ENCODE measurements at places on chromosomes 6 and 20. TPM values are rescaled to one million over a fixed set of nuclear protein-coding genes. Genes with fewer than 3 reads are reported as not detected.

Gene LY6G6D
- total RNA-seq, result not detected

DNA sequence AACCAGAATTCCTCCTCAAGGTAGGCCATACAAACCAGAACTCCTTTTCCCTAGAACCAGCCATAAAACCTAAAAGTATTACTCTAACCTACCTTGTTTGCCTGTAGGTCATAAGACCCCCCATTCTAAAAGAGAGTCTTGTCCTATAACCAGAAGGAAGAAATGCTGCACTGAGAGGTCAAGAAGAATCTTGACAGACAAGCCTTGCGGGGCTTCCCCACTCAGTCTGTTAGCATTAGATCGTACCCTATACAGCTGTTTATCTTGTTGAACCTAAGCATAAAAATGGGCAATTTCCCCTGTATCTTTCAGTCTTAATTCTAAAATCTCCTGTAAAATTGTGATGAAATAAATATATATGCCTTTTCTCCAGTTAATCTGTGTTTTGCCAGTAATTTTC lies 52.3 kb upstream of the HFE start:
- DNase-seq, result no peak

- DNase-seq, result no peak
Observed at GRCh38 chr20:57124800-57125517, 141.5 kb downstream of the BMP7 start.

- no peak for DNase-seq
Observed at GRCh38 chr20:13554076-13554475, 84.7 kb downstream of the TASP1 start.

Gene FRS3
- total RNA-seq, result 0.60 TPM

- no peak for DNase-seq
Observed at GRCh38 chr20:38112261-38112929, 52.7 kb downstream of the TGM2 start.

Gene KIAA1755
- not detected for total RNA-seq

DNA sequence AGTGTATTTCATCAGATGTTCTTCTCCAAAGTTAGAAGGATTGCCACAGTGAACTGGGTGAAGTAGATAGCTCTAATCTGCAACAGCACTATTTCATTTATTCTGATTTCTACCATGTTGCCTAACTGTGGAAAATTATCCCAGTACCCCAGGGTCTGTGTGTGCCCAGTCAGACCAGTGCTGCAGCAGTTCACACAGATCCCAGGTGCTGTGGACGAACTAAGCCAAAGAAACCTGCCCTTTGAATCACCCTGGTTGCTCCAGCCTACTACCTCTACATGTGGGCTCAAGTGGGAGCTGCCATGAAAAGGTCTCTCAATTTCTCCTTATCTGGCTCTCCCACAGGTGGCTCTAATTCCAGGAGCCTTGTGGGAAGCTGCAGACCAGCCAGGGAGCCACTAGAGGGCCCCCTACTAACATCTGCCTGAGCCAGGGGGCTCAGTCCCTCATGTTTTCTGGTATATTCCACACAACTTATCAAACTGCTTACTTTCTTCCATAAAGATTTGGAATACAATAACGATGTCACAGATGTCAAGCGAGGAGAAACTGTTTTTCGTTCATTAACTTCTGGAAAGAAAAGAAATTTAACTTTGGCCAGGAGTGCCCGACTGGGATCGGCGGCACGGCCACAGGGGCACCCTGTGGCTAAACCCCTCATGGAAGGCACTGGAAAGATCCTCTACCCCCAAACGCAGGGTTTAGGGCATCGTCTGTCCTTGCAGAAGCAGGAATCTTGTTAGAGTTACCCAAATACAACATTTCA lies 31.6 kb upstream of the LY86 start:
- DNase-seq, result peak; percentile 58

- DNase-seq, result no peak
Observed at GRCh38 chr6:163461696-163462095, 47.2 kb downstream of the QKI start.

Gene CPNE5
- 5.7 TPM for total RNA-seq

GRCh38 chr20:13777171-13777601 lies 7.5 kb downstream of the ESF1 start:
- DNase-seq, result no peak

DNA sequence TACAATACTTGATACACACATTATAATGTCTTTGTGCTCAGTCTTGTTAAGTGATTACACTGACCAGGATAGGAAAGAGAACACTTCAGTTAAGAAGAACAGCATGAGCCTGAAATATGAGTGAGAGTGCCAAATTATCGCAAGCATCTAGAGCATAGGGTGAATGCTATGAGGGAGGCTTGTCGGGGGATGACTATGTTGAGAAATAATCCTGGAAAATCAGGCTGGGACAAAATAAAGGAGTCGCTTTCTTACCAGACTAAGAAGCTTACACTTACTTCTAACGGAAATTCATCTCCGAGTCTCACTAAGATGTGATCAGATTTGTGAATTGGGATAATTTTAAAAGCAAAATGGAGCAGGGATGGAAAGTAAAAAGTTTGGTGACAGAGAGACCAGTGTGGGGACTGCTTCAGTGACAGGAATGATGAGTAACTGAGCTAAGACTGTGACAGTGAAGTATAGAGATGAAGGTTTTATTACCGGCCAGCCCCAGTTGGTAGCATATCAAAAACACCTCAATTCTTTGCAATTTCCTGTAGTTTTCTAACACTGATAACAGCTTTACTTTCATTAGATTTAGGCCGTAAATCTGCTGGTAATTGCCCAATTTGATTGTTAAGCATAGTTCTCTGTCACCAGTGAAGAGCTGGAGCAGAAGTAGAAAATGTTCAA lies 48.4 kb upstream of the DEFB112 start:
- no peak for DNase-seq

GRCh38 chr6:87122477-87122876 lies 27.6 kb upstream of the CGA start:
- no peak for DNase-seq

Gene RIPPLY2
- 0.40 TPM for total RNA-seq

DNA sequence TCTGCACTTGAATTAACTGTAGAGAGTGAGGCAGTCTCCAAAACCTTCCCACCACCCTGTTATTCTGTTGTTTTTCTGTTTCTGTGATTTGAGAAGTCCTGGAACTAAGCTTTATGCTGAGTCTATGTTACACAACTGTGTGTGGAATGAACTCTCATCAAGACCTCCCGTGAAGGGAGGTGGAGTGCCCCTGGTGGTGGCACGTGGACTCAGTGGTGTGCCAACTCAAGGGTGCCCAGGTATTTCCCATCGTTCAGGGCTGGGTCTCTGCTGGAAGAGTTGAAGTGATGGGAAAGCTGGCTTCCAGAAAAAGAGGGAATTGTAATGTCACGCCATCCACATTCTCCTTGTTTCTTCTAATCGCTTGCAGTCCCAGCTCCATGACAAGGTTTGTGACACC lies 374.2 kb downstream of the SMOC2 start:
- no peak for DNase-seq

- DNase-seq, result no peak
Observed at GRCh38 chr20:56513161-56514150, 11.1 kb upstream of the FAM209A start.

Gene MCM9
- total RNA-seq, result 11.7 TPM

GRCh38 chr20:10705801-10706459 lies 32.1 kb upstream of the JAG1 start:
- peak; percentile 3 for DNase-seq

DNA sequence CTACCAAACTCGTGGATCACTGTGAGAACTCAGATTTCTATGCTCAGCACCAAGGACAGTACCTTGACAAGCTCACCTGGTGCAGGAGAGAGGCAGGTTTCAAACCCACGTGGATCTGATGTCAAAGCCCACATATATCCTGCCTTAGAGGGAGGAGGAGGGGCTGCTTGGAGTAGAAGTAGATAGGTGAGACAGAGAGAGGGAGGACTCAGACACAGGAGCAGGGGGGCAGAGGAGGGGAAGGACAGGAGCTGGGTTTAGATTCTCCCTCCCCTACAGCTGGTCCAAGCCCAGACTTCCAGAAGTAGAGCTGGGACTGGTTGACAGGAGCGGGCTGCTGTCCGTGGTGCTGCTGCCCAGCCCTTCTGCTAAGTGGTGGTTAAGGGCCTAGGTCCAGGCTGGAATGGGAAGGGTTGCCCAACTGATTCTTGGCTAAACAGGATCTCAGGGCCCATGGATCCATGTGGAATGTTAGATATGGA lies 77.5 kb downstream of the CDH22 start:
- peak; percentile 60 for DNase-seq

Gene MICB
- total RNA-seq, result 5.0 TPM

DNA sequence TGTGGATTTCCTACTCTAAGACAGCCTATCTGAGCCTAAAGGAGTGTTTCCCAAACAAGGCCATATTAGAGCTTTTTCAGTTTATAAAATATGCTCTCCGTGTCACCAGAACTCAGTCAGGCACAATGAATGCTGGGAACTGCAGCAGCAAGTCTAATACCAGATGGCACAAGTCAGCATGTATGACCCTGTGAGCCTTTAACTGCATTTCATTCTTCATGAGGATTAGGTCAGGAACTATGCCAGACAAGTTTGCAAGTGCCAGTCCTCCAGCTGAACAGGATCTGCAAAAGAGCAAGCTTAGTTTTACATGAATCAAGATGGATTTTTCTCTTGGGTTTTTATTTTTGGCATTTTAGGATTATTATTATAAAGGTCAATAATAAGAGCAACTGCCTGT lies 66.7 kb upstream of the SAMD5 start:
- no peak for DNase-seq

Gene WASF1
- 6.8 TPM for total RNA-seq

DNA sequence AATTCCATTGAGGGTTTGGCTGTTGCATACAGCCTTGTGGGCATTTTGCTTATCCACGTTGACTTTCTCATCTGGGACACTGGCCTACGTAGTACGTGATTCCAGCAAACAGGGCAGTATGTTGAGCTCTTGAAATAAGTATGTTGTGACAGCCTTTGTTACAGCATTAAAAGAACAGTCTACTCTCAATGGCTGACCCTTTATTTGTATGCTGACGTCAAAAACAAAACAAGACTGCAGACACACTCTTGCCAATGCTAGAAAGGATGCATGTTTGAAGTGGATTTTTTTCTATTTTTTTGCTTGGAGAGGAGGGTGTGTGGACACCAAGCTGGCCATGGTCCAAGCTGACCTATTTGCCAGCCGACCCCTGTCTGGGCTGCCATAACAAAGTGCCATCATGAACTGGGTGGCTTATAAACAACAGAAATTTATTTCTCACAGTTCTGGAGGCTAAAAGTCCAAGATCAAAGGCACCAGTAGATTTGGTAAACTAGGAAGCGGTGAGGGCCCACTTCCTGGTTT lies 10.8 kb upstream of the SNHG17 start:
- no peak for DNase-seq

- DNase-seq, result no peak
Observed at GRCh38 chr20:12699374-12700228, 309.2 kb upstream of the SPTLC3 start.

GRCh38 chr6:104858642-104859041 lies 1.1 kb downstream of the HACE1 start:
- no peak for DNase-seq

DNA sequence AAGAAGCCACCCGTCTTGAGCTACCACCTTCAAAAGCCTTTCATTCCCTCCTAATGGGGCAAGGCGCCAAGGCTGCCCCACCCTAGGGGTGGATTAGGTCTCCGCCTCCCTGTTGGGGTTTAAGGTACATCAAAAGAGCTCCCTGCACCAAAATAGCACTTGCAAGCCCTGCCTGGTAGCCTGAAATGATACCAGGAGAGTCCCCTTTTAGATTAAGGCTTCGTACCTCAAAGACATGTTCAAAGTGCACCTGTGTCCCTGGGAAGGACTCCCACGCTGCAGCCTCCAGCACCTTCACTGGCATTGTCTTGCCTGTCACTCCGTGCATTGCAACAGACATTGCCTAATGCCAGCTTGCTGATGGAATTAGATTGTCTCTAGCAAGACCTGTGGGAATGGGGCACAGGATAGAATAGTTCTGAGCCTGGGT lies 15.7 kb upstream of the CDKN1A start:
- DNase-seq, result no peak

DNA sequence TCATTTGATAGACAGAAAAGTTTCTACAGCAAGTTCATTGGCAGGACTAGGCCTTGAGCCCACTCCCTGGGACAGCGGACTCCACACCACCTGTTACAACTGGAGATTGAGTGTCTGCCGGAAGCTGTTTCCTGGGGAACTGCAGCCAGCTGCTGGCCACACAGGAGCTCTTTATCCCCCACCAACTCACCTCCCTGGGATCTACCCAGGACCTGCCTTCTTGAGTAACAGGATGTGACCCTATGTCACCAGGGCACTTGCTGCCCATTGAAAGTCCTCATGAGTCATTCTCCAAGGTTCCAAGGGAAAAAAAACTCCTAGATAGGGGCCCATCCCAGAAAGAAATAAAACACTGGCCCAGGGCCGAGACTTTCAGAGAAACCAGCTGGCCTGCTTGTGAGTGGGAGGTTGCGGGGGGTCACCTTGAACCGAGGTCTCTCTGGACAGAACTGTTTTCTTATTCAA lies 37.4 kb upstream of the SLC9A8 start:
- peak; percentile 98 for DNase-seq

Gene HSPA12B
- total RNA-seq, result 8.7 TPM

DNA sequence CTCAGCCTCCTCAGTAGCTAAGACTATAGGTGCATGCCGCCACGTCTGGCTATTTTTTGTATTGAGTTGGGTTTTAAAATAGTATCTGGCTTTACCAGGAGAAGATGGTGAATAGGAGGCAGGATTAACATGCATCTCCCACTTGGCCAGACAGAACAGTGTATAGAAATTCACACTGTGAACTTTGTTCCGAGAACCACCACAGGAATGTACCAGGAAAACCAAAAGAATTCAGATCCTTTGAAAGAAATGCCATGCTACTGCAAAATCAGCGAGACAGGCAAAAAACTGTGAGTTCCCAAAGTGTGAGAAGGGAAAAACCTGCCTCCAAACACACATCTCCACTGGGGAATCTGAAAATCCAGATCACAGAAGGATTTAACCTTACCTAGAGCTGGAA lies 327.6 kb downstream of the NKAIN2 start:
- no peak for DNase-seq

- no peak for DNase-seq
Observed at GRCh38 chr6:131685266-131685780, 15.9 kb downstream of the OR2A4 start.

Gene BMP2
- total RNA-seq, result 14.5 TPM

Gene HMGA1
- total RNA-seq, result 16.3 TPM

- DNase-seq, result peak; percentile 3
Observed at GRCh38 chr6:148720406-148720805, 26.4 kb upstream of the UST start.

DNA sequence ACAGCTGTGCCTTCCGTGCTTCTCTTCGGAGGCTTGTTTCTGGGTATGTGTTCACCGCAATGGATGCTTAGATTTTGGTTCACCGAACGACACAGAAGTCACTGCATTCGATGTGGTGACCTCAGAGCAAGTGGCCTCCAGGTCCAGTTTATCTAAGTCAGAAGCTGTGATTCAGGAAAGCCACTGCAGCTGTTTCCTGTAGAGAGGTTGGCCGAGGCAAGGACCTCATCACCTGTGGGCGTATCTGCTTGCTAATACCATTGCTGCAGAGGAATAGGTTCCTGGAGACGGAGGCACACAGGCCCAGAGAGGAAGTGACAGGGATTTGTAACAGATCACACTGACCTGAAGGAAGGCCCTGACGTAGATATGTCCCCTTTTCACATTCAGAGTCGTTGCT lies 82.7 kb downstream of the FARS2 start:
- DNase-seq, result peak; percentile 75

Gene PEX7
- total RNA-seq, result 5.0 TPM

All from lung microvascular endothelial cell (primary cell).